Left renal pelvis (tissue), 4 donors: ENCODE measurements at places on chromosomes 3 and 15.

- DNase-seq, result no peak
Measured at GRCh38 chr3:72661115-72661457, 187.2 kb downstream of the SHQ1 start.

GRCh38 chr15:52238149-52238548, 47.0 kb upstream of the GNB5 start:
- DNase-seq, result no peak

GRCh38 chr15:39364721-39365120, 216.2 kb upstream of the THBS1 start:
- DNase-seq, result no peak

DNA sequence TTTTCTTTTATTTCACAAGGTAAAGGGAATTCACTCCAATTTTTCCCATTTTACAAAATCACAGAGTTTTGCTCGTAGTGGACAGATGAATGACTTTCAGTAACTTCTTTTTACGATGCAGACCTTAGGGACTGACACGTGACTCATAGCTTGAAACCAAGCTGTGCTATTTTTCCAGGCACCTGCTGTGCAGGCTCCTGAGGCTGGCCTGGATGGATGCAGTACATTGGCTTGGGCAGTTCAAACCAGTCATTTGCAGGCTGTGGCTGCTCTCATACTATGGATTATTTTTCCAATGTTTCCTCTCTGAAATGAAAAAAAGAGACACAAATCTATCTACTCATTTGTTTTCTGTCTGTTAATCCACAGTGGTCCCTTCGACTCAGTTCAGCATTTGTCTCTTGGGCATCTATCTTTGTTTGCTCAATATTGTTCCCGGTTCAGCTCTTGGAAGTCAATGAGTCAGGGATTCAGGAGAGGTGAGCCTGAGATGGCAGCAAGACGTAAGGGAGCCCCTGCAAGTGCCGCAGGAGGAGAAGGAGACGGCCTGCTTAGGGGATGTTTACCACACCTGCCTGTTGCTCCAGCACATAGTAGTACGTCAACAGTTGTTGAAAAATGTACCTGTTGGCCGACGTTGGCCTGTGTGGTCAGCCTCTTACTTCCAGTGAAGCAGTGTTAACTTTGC, 92.8 kb downstream of the SV2B start:
- DNase-seq, result no peak

DNA sequence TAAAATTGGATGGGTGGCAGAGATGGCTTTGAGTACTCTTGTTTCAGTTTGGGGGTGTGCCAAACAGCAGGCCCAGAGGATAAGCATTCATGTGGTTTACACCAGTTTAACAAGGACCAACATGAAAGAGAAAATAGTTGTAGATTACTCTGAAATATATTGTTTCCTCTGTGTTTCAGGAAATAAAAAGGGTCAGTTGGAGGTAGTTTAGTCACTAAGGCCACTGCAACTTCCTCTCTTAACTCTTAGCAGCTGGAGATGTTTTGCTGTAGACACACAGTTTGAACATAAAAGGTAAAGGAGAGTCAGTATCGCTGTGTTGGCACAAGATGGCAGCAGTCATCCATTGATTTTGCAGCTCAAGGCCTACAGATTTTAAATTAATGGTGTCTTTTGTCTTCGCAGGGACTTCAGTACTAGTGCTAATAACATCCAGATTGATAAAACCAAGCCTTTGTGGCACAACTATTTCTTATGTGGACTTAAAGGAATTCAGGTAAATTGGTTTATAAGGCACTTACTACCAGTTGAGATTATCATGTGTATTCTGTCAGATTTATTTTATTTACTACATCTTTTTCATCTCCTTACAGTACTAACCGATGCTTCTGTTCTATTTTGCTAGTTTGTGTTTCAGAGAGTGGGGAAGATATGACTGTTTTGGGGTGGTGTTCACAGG, 65.5 kb downstream of the GALK2 start:
- DNase-seq, result peak; percentile 70
